ENCODE measurements at places on chromosomes 7 and 10.

DNA sequence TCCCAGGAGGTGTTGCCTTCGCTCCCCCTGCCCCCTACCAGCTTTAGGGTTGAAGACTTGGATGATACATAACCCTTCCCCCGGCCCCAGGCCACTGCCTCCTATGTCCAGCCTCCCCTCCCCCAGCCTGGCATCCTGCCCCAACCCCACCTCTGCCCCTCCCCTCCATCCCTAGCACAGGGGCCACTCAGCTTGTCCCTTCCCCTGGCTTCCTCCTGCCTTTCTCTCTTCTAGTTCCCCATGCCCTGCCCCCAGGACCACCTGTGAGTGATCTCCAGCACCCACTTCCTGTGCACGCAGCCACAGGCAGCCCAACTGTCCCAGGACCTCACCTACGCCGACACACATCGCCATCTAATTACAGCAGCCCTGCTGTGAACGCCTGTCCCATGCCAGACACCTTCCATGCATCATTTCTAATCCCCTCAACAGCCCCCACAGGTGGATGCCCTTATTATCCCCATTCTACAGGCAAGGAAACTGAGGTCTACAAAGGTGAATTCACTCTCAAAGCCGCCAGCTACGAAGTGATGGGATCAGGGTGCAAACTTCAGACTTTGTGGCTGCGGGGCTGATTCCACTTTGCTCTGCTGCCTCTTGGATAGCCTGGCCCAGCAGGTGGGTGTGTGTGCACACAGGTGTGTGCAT lies 82.4 kb upstream of the CHST15 start:
- no peak for DNase-seq

GRCh38 chr10:21364196-21365114 lies 161.0 kb downstream of the SKIDA1 start:
- DNase-seq: no peak

DNA sequence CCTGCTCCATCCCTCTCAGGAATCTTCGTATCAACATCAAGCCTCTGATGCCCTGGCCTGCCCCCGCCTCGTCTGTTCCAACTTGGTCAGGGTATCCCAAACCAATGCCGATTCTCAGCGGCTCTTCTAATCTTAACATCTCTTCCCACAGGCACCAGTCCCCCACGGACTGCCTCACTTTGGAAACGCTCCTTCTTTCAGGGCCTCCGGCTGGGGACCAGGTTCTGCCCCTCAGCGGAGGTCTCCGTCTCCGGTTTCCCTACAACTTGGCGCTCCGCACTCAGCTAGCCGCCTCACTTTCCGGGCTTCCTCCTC lies 488 bp downstream of the ABCF2 start:
- no peak for DNase-seq

DNA sequence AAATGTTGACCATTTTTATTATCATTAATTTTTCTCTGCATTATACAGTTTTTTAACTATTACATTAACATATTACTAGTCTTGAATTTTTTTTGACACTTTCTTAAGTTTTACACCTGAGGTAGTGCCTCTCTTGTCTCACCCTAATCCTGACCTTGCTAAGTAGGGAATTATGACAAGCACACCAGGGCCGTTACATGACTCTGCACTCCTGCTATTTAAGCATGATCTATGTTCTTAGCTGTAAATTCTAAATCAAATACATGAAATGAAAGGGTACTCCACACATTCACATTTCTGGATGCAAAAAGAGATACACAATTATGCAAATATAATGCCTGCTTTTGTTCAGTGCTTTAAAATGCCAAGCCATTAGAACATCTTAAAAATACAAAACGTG lies 23.6 kb downstream of the CPVL start:
- DNase-seq: no peak

GRCh38 chr10:30036341-30036740 lies 23.0 kb downstream of the JCAD start:
- DNase-seq: no peak

DNA sequence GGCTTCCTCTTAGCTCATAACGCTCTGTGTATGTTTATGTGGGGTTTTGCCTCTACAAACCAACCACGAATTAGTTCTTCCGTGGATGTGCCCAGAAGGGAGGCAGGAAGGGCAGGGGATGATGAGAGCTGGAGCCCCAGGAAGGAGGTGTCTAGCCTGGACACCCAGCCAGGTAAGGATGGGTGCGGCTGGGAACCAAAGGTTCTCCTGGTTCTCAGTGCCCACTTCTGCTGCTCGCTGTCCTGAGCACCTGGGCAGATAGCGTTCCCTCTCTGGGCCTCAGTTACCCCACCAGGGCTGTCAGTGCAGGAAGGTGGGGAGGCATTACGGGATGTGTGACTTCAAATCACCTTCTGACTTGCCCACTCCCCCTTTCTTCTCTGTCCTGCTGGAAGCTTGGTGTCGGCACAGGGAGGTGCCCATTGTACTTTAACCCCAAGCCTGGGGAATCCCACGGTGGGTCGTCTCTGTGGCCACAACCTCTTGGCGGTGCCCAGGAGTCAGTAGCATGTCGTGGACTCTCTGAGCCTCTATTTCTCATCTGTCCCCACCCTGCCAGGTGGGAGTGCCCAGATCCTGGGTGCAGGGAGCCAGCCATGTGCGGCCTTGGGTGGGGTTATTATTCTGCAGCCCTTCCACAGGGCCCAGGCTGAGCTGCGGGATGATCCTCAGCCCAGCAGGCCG lies 18.7 kb upstream of the PCBD1 start:
- no peak for DNase-seq

GRCh38 chr7:20214132-20214531 lies 3.1 kb downstream of the MACC1 start:
- DNase-seq: no peak

GRCh38 chr10:78318305-78318704 lies 284.6 kb downstream of the RPS24 start:
- no peak for DNase-seq

DNA sequence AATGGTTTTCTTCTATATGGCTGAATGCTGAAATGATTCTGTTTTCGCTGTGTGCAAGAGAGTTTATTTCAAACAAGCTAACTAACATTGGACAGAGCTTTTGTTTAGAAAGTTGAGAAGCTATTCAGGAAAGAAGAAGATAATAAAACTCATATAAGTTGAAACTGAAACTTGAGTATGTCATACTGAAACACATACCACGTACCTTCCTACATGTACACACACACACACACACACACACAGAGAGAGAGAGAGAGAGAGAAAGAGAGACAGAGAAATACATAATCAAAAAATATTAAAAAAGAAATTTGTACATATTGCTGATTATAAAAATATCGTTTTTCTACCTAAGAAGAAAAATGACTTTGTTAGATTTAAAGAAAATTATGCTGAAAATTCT lies 561.9 kb upstream of the KCND2 start:
- DNase-seq: no peak

DNA sequence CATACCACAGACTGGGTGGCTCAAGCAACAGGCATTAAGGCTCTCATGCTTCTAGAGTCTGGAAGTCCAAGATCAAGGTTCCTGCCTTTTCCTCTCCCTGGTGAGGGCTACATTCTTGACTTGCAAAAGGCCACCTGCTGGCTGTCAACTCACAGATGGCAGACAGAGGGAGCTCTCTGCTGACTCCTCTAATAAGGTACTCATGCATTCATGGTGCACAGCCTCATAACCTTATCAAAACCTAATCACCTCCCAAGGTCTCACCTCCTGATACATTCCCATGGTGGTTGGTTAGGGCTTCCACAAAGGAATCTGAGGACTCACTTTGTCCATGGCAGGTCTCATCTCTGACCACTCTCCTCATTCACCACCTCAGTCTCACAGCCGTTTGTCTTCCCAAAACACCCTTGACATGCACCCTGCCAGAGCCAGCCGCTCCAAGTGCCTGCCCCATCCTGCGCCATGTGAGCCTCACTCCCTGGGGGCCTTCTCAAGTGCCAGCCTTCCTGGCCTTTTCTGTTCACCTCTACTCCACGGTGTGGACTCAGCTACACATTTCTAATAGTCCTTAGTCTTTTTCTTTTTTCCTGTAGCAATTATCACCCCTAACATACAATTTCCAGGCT lies 400.3 kb upstream of the ADARB2 start:
- no peak for DNase-seq

- DNase-seq: no peak
These were observed 39.9 kb upstream of the TMEM229A start for GRCh38 chr7:124072603-124073309.

- DNase-seq: no peak
These were observed 40.5 kb downstream of the HIF1AN start for GRCh38 chr10:100576282-100576635.

- DNase-seq: no peak
These were observed 75.3 kb upstream of the SAMD8 start for GRCh38 chr10:75035975-75036708.

DNA sequence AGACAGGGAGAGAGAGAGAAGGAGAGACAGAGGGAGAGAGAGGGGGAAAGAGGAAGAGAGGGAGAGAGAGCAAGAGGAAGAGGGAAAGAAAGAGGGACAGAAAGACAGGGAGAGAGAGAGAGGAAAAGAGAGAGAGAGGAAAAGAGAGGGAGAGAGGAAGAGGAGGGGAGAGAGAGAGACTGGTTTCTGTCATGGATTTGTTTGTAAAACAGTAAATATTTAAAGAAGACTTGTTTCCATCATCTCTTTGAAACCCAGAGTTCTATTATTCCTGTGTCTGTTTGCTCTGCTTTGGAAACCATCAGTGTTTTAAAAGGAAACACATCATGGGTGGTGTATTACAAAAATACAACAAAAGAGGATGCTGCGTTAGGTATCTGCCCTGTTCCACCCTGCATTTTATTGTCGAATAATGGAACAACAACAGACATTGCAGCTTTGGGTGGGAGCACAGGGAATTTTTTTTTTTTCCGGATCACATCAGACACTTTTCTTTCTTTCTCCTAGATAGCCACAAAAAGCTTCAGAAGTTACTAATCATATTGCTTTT lies 150.7 kb upstream of the RSU1 start:
- no peak for DNase-seq

DNA sequence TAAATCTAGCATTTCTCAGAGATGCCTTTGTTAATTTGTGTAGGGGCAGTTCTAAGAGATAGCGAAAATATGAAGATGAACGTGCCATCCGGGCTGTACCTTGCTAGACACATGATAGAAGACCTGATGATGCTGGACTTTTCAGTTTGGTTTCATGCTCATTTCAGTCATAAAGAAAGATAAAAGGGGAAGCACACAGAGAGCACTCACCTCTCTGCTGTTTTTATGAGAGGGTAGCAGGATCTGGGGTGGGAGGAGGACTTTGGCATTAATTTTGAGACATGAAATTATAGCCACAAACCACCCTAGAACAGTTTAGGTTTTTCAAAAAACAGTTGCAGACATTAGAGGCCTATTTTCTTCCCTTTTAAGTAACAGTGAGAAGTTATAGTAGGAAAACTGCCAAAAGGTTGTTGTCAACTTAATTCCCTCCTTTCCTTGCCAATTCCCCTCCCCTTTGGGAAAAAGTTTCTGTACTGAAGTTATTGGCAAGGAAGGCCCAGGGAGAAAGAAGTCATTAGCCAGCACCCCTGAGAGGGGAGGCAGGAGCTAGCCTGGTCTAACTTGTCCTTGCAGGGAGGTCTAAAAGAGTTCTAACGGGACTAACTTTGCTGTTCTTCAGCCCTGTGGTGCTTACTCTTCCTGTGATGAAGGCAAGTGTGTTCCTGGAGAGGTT lies 2.6 kb downstream of the ST7 start:
- no peak for DNase-seq

- DNase-seq: no peak
These were observed 100.4 kb upstream of the SEMA3A start for GRCh38 chr7:84294847-84295455.

- no peak for DNase-seq
These were observed 6.9 kb downstream of the PFKP start for GRCh38 chr10:3074145-3074665.

DNA sequence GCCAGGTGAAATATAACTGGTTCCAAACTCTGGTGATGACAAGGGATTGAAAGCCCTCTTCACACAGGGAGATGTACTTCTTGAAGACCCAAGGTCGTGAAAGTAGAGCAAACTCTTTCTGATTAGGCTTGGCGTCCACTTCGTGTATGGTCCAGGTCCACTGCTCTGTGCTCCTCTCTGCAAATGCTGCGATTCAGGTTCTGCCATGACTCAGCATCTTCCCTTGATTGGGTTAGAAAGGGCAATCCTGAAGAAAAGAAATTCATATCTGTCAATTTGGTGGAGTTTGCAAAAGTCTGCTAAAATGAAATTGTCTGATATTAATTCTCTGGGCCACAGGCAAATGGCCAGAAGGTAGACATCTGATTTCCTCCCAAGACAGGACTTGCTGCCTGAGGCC lies 431.4 kb downstream of the ACTR3B start:
- no peak for DNase-seq

GRCh38 chr7:129951226-129952085 lies 1.3 kb downstream of the UBE2H start:
- no peak for DNase-seq

DNA sequence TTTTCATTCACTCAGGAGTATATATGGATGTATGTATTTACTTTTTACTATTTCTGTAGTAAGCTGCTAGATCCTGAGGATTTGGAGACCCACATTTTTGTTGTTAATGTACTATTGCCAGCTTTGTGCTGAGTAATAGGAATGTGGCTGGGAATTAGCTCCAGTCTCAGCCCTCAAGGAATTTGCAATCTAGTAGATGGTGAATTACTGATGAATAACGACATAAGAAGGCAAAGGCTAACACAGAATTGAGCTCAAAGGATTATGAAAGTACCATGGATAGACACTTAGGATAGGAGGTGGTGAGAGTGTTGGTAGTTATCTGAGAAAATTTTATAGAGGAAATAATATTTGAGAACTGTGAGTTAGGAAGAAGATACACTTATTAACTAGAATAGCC lies 19.9 kb downstream of the CASD1 start:
- no peak for DNase-seq

DNA sequence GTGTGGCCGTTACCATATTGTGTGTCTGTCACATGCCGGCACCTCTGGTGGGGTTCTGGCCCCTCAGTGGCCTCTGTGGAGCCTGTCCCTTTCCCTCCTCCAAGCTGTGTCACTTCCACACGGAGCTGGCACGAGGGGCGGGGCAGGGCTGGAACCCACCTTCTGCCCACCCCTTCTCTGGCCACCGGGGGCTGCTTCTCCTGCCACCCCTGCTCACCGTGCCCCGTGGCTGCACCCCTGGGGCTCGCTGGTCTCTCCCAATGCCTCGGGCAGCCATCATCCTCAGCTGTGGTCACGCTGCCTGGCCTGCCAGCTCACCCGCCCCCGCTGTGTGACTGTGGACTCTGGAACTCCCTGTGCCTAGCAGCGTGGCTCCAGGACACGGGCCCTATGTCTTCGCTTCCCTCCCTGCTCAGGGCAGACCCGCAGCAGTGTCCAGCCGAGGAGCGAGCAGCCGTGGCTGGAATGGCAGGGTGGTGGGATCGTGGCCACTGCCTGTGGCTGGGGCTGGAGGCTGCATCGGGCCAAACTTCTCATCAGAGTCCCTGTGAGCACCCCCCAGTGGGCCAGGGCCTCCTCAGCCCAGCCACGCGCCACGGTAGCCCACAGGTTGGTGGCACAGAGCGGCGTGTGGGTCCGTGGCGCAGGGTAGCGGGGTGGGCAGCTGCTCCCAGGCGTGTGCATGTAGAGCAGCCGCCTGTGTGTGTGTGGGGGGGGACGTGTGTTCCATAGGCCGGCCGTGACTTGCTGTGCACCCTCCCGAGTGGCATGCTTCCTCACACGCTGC lies 8.1 kb downstream of the TTYH3 start:
- no peak for DNase-seq
